ENCODE measurements at places on chromosomes 5 and 9.

- DNase-seq = no peak
Observed at GRCh38 chr5:58231041-58231440, 228.8 kb downstream of the PLK2 start.

- no peak for DNase-seq
Observed at GRCh38 chr5:134245101-134245604, 19.3 kb upstream of the PPP2CA start.

DNA sequence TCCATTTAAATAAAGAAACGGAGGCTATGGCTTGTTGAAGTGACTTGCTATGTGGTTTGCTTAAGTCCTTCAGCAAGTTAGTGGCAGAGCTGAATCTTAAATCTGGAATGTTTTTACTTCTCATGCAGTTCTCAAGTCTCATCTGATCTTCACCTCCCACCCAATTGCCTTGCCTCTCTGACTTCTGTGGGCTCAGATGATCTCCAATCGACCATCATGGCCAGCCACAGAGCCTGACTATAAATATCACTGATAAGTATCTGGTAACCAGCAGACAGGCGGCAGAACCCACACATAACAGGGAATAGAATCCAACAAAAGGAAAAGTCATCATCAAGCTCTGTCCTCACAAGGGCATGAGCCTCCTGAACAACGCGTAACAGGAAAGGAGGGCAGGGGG lies 149.9 kb downstream of the FAM114A2 start:
- DNase-seq = no peak

DNA sequence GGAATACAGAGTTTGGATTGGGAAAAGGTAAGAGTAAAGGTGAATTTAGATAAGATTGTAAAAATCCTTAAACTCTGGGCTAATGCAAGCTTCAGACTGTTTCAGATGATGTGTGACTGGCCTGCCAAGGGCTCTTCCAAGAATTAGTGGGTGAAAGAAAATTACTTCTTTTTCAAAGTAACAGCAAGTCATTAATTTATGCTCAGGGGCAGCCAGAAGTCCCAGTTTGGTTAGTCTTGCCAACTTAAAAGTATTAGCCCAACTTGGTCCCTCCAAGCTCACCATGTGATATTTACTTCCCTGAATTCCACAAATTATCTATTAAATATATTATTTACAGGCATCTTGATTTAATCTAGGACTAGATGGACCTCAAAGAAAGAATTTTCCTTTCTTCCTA lies 947.8 kb downstream of the NR2F1-AS1 start:
- DNase-seq = no peak

DNA sequence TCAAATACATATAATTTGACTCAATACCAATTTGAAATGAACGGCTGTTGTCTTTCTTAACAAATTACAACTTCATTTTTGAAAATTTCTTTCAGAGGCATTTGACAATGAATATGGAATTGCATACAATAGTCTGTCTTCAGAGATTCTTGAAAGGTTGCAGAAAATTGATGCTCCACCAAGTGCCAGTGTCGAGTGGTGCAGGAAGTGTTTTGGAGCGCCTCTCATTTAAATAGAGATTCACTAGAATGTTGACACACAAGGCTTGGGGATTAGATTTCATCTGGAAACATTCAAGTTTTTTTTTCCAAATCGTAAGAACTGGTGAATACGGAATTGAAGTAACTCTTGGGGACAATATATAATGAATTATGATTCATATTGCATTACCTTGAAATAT lies 8.1 kb downstream of the RPS6 start:
- no peak for DNase-seq

GRCh38 chr5:97888439-97888838 lies 705.4 kb upstream of the RIOK2 start:
- DNase-seq = no peak

DNA sequence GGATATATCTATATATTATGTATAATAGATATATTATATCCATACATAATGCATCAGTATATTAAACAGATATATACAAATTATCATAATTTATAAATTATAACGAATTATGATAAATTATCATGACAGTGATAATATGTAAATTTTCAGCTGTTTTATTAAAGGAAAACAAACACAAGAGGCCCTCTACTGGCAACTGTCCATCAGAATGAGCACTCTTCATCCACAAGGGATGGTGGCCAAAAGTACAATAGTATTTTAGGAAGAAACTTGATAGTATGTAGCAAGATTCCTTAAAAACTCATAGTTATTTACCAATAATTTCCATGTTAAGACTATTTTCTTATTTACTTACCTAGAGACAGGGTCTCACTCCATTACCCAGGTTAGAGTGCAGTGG lies 113.3 kb upstream of the LPAR1 start:
- DNase-seq = no peak

- no peak for DNase-seq
Observed at GRCh38 chr9:128280084-128280622, 4.1 kb downstream of the SWI5 start.

GRCh38 chr9:27340961-27341511 lies 44.1 kb upstream of the EQTN start:
- DNase-seq = no peak

- DNase-seq = no peak
Observed at GRCh38 chr9:8564960-8565359, 765.4 kb upstream of the DMAC1 start.

- DNase-seq = no peak
Observed at GRCh38 chr9:72839085-72839484, 113.8 kb downstream of the ALDH1A1 start.

DNA sequence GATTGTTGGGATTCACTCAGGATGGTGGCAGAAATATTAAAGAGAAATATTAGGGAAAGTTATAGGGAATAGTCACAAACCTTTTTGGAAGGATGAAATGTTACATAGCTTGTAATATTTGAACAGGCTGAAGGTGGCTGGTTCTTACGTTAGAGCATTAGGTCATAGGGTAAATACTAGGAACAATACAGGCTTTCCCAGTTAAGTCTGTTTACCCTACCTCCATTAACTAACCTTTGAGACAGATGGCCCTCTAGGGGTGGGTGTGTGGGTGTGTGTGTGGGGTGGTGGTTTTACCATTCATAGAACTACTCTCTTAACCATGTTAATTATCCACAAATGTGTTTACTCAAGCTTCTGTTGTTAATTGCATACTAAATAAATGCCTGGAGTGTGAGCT lies 94.3 kb upstream of the STK32A start:
- no peak for DNase-seq

- DNase-seq = no peak
Observed at GRCh38 chr9:95443301-95443700, 73.5 kb downstream of the PTCH1 start.

DNA sequence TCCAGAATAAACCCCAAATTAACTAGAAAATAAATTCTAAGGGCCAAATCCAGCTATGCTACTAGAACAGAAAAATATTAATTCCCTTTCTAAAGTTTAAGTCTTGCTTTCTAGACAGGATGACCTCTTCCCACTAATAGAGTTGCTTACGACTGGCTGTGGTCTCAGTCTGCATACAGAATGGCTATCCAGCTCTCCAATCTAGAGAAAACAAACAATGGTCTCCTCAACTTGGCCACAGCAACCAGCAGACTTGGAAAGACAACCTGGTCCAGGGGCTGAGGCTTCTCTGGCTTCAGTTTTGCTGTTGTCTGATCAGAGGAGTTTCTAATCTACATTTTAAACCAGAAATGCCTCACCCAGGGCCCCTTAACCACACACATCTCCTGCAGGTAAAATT lies 28.9 kb downstream of the RASEF start:
- no peak for DNase-seq

DNA sequence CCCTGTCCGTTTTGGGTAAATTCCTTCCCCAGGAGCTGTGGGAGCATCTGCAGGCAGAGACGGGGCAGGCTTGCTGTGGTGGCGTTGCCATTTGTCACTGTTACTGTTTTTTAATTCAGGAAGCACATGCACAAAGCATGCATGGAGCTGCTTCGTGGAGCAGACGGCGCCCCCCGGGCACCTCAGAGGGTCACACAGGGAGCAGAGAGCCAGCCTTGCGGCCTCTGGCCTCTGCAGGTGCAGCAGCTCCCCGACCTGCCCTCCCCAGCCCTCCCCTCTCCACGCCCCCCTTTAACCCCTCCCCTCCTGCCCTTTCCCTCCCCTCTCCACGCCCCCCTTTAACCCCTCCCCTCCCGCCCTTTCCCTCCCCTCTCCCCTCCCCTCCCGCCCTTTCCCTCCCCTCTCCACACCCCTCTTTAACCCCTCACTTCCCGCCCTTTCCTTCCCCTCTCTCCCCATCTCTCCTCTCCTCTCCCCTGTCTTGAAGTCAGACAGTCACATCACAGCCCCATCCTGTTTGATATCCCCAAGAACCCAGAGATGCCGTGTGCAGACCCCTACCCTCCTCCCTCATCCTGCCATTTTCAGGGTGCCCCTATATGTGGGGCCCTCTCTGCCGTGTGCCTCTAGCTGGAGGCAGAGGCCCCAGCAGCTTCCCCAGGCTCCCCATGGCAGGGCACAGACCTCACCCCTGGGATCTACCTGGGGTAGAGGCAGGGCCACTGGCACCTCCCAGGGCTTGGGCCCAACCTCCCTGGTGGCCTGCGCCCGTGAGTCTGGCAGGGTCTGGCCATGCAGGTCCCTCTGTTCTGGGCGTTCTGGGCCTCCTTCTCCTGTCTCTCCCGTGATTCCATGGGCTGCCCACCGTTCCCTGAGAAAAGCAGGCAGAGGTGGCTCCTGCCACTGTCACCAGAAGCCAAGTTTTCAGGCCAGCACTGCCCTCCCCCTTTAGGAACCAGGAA lies 29.6 kb upstream of the UBAC1 start:
- peak; percentile 72 for DNase-seq

GRCh38 chr5:15510831-15511230 lies 10.9 kb downstream of the FBXL7 start:
- no peak for DNase-seq

- DNase-seq = no peak
Observed at GRCh38 chr9:136305804-136306203, 1.9 kb upstream of the CCDC187 start.

DNA sequence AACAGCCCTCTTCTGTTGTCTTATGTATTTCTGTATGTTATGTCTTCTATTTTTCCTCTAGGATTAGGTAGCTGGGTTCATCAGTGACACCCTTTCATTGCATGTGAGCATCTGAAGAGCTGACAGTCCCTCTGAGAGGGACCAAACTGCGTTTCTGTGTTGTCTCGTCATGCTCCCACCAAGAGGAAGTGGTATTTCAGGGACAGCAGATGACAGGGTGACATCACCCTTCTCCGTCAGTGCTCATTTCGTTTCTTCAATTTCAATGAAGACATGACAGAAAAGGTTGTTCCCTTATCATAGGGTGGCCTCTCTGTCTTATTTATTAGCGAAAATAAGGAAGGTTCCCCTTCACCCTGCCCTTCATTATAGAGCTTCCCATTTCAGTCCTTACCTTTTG lies 225.9 kb upstream of the NR4A3 start:
- no peak for DNase-seq

DNA sequence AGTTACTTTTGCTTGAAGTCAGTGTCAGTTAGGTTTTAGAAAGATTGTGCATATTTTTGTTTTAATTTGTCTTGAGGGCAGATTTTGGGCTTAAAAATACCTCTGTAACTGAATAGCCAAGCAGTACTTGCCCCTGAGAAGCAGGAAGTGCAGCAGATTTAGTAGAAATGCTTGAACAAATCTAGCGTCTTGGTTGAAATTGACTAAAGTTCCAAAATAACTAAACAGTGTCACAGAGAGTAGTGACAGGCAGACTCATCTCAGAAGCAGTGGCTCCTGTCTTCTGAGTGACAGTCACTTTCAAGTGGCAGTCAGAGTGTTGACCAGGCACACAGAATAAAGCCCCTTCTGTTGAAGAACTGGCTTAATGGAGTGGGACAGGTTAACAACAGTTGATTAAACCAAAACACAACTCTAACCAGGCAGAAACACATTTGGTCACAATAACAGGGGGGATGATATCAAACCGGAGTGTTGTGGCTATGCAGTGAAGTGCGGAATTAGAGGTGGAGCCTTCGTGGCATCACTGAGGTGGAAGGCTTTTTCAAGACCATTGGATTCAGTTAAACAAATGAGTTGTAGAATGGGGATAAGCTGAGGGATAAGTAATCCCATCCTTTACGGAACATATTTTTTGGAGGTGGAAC lies 29.1 kb downstream of the TRIO start:
- DNase-seq = no peak

- DNase-seq = no peak
Observed at GRCh38 chr9:112970939-112971338, 41.1 kb downstream of the ZNF883 start.

DNA sequence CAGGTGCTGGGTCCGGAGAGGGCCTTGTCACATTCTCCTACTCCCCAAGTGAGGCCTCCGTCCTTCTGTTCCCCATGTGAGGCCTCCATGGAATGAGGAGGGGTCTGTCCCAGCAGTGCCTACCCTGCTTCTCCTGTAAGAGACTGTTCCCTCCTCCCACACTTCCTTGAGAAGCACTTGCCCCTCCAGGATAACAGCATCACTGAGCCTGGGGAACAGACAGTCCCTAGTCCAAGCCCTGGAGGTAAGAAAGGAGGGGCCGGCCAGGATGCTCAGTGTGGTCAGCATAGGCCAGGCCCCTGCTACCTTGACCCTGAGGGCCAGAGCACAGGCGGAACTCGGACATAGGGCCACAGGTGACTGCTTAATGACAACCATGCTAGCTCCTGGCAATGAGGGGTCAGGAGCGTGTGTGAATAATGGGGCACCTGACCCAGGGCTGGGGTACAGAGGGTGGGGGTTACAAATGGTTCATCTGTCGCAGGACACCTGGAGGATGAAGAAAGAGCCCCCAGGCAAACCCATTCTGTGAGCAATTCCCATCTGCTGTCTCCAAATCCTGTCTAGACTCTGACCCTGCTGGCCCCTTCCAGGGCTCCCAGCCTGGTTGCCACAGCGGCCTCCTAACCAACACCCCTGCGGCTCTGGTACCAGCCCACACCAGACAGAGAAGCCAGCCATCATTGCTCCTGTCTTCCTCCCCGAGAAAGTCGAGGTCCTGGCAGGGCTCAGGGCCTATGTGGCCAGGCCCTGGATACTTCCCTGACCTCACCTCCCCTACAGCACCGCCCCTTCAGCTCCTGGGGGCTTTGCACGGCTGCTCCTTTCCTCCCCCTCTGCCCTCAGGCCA lies 20.3 kb downstream of the RALGDS start:
- no peak for DNase-seq

DNA sequence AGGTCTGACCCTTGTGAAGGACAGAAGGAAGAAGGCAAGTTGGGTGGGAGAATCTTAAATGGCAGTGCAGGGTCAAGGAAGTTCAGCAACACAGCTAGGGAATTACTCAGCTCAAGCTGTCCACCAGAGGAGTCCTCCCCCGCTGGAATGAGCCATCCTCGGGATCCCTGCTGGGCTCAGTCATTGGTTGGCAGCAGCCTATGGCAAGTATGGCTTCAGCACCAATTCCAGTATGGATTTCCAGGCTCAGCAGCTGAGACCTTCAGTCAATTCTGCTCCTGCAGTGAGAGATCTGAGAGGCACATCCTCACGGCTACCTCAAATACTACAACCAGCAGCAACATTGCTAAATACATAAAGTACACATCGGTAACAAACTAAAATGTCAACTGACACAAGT lies 280.6 kb upstream of the PIK3R1 start:
- DNase-seq = no peak
